ENCODE measurements at places on chromosomes 16 and 17. TPM values are rescaled to one million over a fixed set of nuclear protein-coding genes. Genes with fewer than 3 reads are reported as not detected.

- no peak for DNase-seq
These were observed 32.9 kb downstream of the SYNRG start for GRCh38 chr17:37576281-37576680.

Gene KLHL10
- total RNA-seq = 0.09 TPM

DNA sequence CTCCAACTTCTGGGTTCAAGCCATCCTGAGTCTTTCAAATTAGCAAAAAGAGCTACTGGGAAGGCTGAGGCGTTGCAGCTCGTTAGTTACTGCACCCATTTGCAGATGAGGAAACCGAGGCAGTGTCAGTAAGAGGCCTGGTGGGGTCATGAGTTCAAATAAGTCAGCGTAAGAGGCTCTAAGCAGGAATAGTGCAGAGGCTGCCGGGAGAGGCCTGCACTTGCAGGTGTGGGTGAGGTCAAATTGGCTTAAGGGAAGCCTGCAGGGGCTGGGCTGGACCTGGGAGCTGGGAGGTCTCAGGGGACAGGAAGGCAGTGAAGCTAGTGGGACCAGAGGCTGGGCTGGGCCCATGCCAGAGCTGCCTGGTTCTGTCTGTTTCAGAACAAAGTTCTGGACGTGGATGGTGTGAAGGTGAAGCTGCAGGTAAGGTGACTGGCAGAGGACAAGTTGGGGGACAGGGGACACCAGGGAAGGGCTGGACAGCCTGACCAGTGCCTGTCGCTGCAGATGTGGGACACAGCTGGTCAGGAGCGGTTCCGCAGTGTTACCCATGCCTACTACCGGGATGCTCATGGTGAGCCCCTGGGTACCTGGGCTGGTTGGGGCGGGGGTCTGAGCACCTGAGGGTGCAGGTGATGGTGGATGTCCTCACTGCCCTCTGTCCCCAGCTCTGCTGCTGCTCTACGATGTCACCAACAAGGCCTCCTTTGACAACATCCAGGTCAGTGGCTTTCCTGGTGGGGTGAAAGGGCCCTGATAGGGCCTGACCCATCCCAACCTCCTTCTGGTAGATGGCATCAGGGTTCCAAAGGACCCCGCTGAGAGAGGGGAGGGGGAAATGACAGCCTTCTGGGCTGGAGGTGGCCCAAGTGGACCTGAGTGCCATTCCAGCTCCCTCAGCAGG lies 3.0 kb downstream of the RAB26 start:
- DNase-seq = no peak

Gene ABCC11
- 0.09 TPM for total RNA-seq

DNA sequence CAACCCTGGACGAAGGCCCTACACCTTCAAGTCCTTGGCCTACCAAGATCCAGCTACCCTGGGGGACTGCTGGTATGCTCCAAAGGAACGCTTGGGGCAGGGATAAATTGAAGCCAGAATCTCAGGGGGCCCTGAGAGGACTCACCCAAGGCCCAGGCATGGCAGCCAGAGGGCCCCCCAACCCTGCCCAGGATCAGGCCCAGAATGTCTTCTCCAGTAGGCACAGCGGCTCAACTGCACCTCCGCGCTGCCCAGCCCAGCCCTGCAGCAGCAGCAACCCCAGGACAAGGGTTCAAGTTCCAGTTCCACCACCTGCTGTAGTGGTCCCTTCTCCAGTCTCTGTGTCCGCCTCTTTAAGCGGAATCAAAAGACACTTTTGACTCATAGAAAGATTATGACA lies 2.2 kb downstream of the TFAP4 start:
- no peak for DNase-seq

DNA sequence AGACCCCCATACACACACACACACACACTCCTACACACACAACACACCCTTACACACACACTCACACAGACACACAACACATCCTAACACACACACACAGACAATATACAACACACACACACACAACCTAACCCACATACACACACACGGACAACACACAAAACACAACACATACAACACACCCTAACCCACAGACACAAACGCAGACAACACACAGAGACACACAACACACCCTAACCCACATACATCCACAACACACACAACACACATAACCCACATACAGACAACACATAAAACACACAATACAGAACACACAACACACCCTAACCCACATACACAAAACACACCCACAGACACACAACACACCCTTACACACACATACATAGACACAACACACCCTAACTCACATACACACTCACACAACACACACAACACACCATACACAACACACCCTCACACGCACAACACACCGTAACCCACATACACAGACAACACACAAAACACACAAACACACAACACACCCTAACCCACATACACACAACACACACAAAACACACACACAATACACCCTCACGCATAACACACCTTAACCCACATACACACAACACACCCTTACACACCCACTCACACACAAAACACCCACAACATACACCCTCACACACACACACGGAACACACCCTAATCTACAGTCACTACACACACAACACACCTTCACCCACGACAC lies 4.4 kb downstream of the ASGR1 start:
- DNase-seq = no peak

DNA sequence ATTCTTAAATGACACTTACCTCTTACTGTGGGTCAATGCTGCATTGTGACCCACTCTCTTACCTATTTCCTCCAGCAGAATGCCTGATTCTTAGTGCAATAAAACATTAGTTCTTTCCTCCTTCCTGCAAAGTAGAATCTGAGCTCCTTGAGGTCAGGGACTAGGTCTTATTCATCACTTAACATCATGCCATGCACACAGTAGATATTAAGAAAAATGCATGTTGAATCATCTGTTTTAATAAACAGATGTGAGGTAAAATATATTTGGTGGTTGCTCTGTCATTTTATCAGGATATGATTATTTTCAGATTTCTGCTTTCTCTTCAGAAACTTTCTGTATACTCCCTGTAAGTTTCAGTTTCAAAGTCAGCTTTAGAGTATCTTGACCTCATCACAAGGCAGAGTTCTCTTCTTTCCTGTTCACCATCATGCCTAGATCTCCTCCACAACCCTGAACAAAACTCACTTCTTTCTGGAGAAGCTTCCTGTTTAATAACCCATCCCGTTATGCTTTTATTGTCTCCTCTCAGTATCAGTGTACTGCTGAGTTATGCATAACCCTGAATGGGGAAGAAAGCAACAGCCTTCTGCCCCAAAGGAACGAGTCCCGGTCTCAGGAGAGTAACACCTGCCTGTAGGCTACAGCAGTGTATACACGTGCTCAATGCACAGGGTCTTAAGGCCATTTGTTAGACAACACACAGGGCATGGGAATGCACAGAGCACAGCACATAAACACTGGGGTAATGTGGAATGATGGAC lies 30.3 kb upstream of the SUPT4H1 start:
- DNase-seq = no peak

DNA sequence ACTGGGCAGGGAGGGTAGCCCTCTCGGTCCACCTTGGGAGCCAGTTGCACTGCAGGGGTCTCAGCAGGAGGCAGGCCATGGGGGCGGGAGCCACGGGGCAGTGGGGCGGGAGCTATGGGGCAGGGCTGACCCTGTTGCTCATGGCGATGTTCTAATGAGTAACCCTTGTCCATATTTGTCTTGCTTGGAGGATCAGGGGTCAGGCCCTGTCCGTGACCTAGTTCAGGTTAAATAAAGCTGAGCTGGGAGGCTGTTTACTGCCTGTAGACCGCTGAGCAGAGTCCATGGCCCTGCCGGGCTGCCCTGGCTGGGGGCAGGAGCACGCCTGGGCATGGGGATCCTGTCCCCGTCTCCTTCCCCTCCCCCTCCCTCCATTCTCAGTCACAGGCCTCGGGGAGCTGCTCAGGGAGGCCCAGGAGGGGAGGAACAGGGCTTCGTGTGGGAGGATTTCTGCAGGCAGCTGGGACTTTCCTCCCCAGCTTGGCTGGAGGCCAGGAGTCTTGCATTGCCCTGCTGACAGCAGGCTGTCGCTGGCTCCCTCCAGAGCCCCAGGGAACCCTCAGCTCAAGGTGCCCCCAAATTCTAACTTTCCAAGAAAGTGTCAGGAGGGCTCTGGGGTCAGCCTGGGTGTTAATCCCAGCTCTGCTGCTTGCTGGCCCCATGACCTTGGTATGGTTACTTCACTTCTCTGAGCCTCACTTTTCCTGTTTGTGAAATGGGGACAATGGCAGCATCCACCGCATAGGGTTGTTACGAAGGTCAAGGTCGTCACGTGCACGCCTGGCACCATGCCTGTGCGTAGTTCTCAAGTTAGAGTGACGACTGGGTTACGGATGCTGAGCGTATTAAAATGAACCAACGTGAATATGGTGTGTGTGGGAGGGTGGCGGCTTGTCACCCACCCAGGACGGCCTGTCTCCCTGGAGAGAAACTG lies 6.1 kb upstream of the SERPINF2 start:
- peak; percentile 62 for DNase-seq

DNA sequence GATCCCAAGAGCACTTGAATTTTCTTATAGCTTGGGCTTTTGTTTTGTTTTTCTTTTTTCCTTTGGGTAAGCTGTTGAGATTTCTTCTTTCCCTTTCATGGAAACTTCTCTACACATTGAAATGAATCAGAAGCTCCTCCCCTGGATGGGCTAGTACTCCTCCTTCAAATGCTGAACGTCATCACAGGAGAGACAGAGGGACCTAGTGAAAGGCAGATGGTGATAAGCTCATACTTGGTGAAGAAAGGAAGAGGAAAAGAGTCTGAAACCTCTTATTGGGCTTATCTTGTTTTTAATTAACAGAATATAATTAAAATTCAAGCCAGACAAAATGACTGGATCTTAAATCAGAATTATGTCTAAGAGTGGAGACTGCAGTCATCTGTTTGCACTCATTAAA lies 147.3 kb downstream of the SNX11 start:
- no peak for DNase-seq

- peak; percentile 20 for DNase-seq
These were observed 23.3 kb downstream of the PHF12 start for GRCh38 chr17:28928061-28928460.

DNA sequence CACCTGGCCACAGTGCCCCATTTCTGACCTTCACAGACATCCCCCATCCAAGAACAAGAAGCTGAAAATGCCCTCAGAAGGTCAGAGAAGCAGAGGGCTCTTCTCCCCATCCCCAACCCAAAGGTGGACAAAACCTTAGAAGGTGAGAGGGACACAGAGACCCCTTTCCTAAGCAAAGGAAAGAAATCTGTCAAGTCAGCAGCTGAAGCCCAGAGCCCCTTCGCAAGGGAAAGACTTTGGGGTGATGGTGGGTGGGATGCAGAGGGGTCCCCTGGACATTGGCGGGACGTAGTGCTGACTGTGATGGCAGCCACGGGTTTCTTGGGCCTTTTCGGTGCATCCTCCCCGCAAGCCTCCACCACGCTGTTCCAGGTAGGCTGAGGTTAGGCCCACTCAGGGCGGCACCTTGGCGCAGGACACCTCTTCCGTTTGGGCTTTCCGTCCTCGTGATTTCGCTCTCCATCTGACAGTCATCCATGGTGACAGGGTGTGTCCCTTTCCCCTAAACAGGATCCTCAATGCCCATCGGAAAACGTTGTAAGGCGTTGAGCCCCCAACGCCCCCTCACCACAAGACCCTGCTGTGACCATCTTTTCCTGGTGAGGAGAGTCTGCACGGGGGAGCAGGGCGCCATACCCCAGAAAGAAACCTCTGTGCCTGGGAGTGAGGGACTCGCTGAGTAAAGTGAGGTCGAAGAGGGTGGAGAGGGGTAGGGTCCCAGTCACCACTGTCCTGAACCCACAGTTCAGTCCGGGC lies 10.7 kb upstream of the GSDMA start:
- no peak for DNase-seq

Gene GPRC5B
- total RNA-seq = 47.4 TPM

DNA sequence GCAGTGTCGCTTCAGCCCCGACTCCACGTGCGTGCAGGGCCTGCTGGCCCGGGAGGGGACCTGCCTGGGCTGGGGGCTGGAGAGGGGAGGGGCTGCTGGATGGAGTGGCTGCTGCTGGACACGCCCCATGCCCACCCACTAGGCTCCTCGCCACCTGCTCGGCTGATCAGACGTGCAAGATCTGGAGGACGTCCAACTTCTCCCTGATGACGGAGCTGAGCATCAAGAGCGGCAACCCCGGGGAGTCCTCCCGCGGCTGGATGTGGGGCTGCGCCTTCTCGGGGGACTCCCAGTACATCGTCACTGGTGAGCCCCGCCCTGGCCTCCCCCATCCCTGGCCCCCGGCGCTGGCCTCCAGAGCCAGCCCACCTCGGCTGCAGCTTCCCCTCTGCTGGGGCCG lies 2.4 kb downstream of the BRICD5 start:
- no peak for DNase-seq

DNA sequence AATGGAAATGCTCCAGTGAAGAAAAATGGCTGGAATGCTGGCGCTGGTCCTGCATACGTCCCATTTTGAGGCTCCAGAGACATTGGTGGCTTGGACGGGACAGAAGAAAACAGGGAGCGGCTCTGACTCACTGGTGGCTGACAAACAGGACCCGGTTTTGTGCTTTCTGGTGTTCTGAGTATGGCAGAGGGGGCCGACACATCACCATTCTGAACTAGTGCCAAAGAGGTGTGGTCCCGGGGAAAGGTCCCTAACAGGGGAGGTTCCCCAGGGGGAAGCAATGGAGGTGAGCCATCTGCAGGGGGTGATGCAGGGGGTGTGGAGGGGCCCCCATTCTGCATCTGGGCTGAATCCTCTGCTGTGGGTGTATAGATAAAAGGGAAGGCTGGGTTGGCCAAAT lies 8.3 kb downstream of the ANKRD40 start:
- no peak for DNase-seq

GRCh38 chr16:76265434-76266045 lies 11.7 kb upstream of the CNTNAP4 start:
- DNase-seq = peak; percentile 25

DNA sequence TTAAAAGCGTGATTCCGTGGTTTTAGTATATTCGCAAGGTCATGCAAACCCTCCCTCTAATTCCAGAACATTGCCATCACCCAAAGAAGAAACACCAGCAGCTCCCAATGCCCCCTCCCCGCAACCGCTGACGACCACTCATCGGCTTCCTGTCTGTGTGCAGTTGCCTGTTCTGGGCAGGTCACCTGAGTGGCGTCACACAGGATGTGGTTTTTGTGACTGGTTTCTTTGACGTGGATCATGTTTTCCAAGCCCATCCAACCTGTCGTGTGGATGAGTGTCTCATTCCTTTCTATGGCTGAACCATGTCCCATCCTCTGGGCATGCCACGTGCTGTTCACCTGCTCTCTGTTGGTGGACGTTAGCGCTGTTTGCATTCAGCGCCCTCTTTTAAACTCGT lies 8.2 kb upstream of the ATP2C2 start:
- no peak for DNase-seq

DNA sequence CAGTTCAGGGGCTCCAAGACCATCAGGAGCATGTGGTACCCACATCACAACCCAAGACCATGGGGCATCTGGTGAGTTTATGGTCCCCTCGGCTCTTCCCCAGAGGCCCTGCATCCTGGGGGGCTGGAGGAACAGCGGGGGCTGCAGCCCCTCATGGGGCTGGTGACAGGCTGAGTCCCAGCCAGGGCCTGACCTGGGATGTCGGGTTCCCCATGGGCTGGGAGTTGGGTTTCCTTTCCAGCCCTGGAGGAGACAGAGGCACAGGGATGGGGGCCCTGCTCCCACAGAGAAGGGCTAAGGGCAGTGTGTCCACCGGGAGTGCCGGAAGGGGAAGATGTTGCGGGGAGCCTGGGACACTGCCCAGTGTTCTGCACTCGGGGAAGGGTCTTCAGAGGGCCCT lies 82.4 kb downstream of the GOSR1 start:
- no peak for DNase-seq

GRCh38 chr16:84648595-84649510 lies 542 bp downstream of the KLHL36 start:
- DNase-seq = no peak

Gene UNC13D
- 0.54 TPM for total RNA-seq

- no peak for DNase-seq
These were observed 684.0 kb downstream of the CDH11 start for GRCh38 chr16:64437706-64438324.

Measured in fibroblast of the aortic adventitia (primary cell).